NCI-H1092 (cell line): ENCODE measurements at places on chromosomes 6 and 20.

DNA sequence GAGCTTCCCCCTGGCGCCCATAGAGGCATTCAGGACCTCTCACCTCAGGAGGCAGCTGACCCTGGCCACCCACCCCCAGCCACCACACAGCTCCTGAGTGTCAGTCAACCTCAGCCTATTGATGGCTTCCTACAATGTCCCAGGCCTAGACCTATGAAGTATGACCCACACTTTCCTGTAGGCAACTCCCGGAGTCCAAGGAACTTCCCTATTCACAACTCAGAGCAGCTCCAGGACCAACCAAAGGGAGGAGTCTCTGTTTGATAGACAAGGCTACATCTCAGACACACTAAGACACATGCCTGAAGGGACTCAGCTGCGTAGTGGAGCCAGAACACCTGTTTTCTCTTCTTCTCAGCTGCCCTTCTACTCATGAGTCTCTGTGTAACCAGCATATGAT lies 169.1 kb downstream of the MAFB start:
- DNase-seq: no peak

- peak; percentile 60 for DNase-seq
Measured at GRCh38 chr20:56187534-56188165, 60.9 kb upstream of the MC3R start.

DNA sequence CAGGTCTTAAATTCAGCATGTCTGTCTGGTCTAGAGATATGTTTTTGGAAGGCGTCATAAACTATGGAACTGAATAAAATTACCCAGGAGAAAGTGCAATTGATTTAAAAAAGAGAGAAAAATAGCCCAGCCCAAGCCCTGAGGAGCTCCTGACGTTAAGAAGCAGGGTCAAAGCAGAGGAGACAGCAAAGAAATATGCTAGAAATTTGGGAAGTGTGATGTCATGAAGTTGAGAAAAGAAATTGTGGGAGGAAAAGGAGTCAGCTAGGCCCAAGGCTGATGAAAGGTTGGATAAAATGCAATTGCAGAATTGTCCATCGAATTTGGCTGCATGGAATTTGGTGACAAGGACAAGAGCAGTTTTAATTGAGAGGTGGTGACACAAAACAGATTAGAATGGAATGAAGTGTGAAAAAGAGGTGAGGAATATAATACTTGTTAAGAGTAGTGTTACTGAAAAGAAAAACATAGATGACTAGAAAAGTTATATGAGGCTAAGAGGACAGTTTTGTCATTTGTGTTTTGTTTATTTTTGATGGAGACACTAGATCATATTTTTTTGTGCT lies 381.6 kb downstream of the LAMA2 start:
- DNase-seq: no peak

- no peak for DNase-seq
Measured at GRCh38 chr6:44074813-44075646, 52.2 kb downstream of the MRPL14 start.
